DMS53 (cell line): ENCODE measurements at places on chromosomes 13 and 19.

DNA sequence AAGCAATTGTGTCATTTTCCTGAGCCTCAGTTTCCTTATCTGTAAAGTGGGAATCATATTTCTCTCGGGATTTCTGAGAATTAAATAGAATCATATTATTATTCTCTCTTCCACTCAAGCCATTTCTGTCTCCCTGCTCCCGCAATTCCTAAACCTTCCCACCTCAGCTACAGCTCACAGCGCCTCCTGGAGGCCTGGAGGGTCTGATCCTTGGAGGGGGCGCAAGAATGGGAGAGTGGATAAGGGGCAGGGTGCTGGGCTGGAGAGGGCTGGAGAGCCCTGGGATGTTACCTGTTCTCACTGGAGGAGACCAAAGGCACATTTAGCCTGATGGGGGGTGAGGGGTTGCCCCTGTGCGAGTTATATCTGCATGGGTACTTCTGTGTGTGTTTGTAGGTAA lies 31.1 kb upstream of the CYP2S1 start:
- peak; percentile 42 for DNase-seq

GRCh38 chr19:29945433-29945832 lies 3.4 kb downstream of the URI1 start:
- no peak for DNase-seq

DNA sequence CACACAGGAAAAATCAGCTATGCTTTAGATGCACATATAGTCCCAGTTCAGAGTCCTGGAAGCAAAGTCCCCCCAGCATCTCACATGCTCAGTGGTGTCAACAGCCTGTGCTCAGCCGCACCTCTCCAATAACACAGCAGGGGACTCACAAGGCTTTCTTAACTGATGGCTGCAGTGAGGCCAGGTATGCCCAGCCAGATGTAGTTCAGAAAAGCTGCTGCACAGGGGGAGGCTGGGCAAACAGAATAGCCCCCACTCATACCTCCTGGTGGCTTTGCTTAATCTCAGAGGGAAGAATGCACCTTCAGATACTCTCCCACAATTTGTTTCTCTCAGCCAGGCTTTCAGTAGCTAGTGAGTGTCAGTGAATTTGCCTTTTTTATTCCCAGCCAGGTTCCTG lies 33.4 kb downstream of the FAM124A start:
- no peak for DNase-seq

DNA sequence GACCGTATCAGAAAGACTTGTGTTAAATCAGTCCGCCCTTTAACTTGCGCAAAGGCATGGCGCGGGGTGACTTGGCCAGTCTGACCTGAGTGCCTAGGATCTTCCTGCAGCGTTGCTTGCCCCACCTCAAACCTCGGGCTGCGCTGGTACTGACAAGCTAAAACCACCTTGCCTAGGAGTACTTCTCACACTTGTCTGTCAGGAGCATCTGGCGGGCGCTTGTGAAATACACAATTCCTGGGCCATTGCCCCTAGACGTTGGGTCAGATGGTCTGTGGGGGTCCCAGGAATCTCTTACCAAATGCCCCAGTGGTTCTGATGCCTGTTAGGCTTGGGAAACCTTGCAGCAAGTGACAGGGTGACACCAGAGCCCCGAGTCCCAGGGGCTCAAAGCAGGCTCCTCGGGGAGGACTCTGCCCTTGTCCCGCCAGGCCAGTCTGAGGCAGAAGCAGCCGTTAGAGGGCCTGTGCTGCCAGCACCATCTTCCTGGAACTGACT lies 12.9 kb downstream of the CEBPG start:
- DNase-seq: no peak

DNA sequence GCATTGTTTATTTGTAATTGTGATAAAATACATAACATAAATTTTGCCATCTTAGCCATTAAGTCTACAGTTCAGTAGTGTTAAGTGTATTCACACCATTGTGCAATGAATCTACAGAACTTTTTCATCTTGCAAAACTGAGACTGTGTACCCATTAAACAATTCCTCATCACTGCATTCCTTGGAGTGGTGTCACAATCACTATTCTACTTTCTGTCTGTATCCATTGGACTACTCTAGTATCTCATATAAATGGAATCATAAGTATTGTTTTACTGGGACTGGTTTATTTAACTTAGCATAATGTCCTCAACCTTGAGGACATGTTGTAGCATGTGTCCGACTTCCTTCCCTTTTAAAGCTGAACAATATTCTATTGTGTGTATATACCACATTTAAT lies 36.8 kb downstream of the UFM1 start:
- DNase-seq: no peak

DNA sequence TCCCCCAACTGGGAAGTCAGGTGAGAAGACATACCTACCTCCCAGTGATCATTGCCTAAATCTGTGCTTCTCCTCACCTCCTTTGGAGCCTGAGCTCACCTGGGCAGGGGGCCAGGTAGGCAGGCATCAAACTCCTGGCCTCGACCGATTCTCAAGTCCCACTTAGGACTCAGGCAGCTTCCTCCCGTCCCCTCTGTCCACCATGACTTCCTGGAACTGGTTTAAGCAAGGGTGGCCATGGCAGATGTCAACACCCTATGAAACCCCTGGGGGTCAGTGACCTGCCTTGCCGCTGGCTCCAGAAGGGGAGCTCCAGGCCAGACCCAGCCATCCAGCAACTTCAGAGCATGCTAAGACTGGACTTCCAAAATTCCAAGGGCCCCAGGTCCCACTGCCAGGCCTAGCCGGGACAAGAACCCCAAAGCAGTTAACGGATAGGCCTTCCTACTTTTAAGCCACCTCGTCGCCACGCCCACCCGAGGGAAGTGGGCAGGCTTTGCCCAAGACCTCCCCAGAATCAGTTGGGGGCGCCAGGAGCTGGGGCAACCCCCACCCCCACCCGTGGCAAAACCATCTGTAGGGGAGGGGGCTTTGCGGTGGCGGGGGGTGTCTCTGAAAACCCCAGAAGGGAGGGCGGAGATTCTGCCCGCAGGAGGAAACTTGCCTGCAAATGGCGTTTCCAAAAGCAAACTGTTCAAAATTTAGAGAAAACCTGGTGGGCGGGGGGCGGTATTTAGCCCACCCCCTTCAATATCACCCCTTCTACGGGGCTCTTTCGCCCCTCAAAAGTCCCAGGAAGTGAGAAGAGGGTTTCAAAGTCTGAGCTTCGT lies 657 bp downstream of the PLIN3 start:
- no peak for DNase-seq
